T-helper 1 cell (primary cell): ENCODE measurements at places on chromosomes 11 and 22.

- no peak for DNase-seq
Measured at GRCh38 chr11:130847517-130847916, 68.8 kb downstream of the SNX19 start.

- DNase-seq = no peak
Measured at GRCh38 chr11:106503901-106504300, 426.4 kb downstream of the AASDHPPT start.

DNA sequence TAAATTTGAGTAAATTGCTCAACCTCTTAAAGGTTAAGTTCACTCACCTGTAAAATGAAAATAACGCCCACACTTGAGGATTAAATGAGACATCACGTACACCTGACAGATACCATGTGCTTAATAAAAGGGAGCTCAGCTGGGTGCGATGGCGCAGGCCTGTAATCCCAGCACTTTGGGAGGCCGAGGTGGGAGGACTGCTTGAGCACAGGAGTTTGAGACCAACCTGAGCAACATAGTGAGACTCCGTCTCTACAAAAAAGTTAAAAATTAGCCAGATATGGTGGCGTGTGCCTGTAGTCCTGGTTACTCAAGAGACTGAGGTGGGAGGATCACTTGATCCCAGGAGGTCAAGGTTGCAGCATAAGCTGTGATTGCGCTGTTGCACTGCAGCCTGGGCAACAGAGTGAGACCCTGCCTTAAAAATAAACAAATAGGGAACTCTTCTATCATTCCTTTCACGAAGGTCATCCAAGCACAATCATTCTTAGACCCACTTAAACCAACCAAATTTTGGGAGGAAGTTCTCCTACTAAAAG lies 134.1 kb downstream of the BBOX1 start:
- no peak for DNase-seq

GRCh38 chr11:64317325-64317960 lies at the start of gene TRMT112:
TSS of gene TRMT112 (minus strand) at chr11:64317559. CDS start at chr11:64317526, 33 bp downstream.
- peak; percentile 95 for DNase-seq

- DNase-seq = no peak
Measured at GRCh38 chr11:99020352-99021225, at the start of gene CNTN5. TSS of gene CNTN5 (plus strand) at chr11:99020949.

DNA sequence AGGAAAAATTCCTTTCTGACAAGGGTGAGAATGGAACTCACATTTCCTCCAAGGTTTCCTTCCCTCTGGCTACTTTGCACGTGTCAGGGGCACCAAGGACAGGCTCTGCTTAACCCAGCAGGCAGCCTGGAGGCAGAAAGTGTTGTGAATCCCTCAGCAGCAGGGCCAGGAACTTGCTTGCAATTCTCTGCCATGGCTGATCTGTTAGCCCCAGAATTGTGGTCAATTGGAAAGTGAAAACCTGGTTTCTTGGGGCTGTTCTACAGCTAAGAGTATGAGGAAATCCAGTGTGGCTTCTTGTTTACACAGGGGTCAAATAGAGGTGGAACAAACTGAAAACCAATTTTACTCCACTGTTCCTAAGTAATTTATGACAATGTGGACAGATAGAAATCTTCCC lies 38.3 kb upstream of the CEP295 start:
- no peak for DNase-seq

DNA sequence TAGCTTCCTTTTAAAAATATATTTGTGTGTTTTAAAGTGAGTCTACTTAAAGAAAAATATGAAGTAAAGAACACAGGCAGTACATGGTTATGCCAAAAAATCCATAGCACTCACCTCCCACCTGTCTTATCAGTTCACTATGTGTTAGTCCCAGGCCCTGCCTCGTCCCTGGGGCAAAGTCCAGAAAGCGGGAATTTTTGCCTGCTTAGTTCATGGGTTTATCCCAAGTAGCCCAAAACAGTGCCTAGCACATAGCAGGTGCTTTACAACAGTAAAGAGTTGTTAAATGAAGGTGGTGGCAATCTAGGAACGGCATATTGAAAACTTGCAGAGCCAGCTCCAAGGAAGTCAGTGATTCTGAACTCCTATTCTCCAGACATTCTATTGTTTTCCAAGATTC lies 154.0 kb downstream of the MN1 start:
- DNase-seq = no peak

DNA sequence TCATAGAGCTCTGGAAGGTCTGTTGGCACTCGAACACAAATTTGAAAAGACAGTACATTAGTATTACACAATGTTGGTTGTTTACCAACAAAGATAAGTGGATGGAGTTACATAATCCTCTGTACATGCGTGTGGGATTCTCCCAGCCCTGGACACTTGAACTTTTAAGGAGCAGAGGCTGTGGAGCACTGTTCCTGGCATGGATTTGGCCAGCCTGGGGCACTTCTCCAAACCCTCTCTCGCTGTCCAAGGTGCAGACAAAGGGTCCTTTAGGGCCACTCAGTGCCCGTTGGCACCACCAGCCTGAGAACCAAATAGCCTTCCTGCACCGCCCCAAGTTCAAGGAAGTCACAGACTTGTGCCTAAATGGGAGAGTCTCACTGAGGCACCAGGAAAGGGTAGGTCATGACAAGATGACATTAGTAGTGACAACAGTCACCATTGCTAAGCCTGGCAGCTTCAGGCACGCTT lies 1.6 kb upstream of the ANO1 start:
- no peak for DNase-seq

GRCh38 chr22:48491451-48491941 lies 1336.2 kb downstream of the BRD1 start:
- DNase-seq = no peak

- DNase-seq = no peak
Measured at GRCh38 chr22:50318356-50318697, 8.5 kb downstream of the DENND6B start.

DNA sequence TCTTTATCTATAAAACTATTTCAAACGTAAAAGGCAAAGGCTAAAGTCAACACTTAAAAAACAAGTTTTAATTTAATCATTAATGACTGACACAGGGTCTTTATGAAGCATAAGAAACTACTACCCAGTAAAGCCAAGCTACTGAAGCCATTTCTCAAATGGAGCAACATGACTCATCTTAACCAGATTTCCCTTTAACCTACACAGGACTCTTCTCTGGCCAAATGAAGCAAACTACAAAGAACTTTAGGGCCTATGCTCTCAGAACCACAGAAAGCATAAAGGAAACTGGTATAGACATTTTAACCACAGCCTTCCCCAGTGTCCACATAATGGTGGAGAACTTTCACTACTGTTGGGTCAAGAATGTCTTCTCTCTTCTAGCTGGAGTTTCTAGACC lies 34.7 kb downstream of the ALG9 start:
- DNase-seq = no peak

DNA sequence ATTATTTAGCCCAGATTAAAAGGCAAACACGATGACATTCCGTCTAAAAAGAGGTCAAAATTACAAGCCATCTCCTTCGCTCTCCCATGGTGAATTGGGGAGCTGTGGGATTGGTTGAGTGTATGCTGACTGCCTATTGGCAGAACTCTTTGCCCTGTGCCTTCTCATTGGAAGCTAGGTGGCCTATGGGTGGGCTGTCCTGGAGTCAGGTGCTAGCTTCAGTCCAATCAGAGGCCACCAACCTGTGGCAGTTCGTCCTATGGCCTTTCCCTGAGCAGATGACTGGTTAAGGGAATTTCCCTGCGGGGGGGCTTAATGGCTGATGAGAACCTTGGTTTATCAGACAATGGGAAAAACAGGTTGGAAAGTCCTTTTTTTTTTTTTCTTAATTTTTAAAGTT lies 3.2 kb upstream of the MTMR3 start:
- no peak for DNase-seq

DNA sequence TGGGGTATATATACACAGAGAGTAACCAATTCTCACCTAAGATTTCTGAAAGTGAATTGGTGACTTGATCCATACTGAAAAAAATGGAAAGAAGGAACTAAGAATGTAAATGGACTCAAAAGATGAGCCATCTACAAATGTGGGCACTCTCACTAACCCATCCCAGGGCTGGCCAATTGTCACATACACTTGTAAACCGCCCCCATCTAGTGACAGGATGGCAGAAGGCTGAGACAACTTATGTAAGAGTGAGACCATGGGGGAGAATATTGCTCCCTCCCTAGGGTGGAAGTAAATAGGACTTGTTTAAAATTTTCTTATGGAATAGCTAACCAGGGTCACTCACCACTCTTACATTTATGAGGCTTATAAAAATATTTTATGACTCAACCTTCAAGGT lies 377.1 kb upstream of the ISX start:
- DNase-seq = no peak

GRCh38 chr11:134086376-134086775 lies 17.5 kb downstream of the JAM3 start:
- DNase-seq = no peak

GRCh38 chr11:21794306-21794705 lies 398.6 kb upstream of the ANO5 start:
- no peak for DNase-seq

GRCh38 chr11:36407356-36407755 lies 102.7 kb downstream of the TRAF6 start:
- DNase-seq = no peak

DNA sequence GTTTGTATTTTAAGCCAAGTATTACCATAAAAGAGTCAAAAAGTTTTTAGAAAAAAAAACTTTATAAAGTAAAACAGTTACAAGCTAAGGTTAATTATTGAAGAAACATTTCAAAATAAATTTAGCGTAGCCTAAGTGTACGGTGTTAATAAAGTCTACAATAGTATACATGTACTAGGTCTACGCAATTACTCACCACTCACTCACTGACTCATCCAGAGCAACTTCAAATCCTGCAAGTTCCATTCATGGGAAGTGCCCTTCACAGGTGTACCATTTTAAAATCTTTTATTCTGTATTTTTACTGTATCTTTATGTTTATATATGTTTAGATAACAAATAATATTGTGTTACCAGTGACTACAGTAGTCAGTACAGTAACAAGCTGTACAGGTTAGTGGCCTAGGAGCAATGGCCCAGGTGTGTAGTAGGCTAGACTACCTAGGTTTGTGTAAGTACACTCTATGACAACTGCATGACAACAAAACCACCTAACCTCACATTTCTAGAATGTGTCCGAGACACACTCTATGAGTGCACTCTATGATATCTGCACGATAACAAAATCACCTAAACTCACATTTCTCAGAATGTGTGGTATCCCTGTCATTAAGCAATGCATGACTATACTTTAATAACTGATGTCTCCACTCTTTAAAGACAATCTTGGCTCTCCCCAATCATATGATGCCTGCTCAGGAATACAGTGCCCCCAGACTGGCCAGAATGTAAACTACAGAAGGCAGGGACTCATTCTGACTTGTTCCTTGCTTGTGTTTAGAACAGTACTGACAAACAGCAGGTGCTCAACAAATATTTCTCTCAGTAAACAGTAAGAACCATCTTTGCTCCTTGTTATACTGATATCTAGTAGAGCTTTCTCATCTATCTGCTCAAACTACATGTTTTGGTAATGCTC lies 21.2 kb downstream of the KMT5B start:
- no peak for DNase-seq

DNA sequence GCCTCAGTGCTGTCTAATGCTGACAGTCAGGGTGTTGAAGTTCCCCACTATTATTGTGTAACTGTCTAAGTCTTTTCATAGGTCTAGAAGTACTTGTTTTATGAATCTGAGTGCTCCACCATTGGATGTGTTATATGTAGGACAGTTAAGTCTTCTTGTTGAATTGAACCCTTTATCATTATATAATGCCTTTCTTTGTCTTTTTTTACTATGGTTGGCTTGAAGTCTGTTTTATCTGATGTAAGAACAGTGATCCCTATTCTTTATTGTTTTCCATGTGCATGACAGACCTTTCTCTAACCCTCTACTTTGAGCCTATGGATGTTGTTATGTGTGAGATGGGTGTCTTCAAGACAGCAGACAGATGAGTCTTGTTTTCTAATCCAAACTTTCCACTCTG lies 107.8 kb upstream of the C11orf58 start:
- no peak for DNase-seq

GRCh38 chr22:24290459-24290858 lies 19.8 kb downstream of the SPECC1L start:
- DNase-seq = no peak

- DNase-seq = no peak
Measured at GRCh38 chr11:4381901-4382300, 11.6 kb downstream of the TRIM21 start.

DNA sequence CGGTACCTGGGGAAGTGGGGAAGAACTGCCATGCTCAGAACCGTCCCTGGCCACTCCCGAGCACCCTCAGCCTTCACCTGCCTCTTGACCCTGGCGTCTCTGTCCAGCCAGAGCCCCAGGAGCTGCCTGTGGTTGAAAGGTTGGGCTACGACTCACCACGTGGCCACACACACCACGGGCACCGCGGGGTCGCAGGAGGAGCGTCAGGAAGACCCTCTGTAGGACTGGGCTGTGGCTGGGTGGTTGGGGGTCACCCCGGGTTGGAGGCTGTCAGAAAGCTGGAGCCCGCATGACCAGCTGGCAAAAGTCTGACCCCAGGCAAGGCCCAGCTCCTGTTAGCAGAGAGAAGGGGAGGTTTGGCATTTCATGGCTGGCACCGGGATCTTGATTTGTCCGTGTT lies 11.5 kb downstream of the KRTAP5-5 start:
- DNase-seq = no peak

DNA sequence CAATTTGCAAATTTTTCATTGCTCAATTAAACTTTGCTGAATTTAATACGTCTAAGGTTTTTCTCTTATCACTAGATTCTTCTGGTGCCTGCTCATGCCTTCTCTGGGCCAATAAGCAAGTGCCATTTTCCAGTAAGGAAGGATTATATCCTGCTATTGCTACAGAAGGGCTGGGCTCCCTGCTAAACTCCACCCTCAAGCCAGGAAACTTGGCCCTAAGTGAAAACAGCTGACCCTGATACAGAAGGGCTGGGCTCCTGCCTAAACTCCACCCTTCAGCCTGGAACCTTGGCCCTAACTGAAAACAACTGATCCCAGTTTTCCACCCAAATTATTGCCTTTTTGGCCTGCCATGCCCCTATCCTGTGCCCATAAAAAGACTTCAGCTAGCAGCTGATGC lies 385.3 kb downstream of the DYNC2H1 start:
- no peak for DNase-seq

DNA sequence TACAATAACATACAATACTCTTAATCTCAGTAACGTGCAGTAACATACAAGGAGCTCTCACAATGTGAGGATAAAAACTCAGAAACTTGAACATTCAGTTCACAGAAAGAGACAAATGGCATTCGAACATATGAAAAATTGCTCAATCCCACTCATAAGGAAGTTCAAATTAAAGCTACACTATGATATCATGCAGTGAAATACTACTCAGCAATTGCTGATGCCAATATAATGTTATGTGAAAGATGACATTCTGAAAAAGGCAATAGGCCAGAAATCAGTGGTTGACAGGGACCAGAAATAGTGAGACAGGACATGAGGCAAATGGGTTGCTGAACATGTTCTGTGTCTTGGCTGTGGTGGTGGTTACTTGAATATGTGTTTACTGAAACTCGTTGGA lies 33.7 kb upstream of the PITPNB start:
- DNase-seq = no peak

GRCh38 chr11:121249039-121249663 lies 43.4 kb upstream of the SC5D start:
- DNase-seq = no peak

- no peak for DNase-seq
Measured at GRCh38 chr11:113549611-113550578, 74.7 kb upstream of the DRD2 start.
